Activated CD4-positive, alpha-beta T cell treated with anti-CD3 and anti-CD28 coated beads, Interleukin-2, Interleukin-4, amounts not matched to agents 100 ng/mL and 50 ng/mL, durations not matched to agents 16 hours and 8 hours (primary cell): ENCODE measurements at places on chromosomes 3 and 15.

DNA sequence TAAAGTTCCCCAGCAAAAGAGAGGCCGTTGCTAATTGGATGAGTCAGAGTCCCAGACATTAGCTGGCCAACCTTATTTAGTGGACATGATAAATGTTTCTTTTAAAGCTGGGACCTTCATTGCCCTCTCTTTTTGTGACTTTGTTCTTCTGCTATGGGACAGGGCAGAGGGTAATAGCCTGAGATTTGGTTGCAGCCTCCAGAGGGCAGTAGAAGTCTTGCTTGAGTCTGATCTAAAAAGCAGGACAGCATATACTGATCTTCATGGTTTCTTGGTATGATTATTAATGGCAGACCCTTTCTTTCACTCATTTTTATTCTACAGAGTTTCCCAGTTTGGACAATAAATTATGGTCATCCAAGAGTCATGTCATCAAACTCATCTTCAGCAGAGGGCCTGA is 25.1 kb upstream of the ZKSCAN7 start:
- peak; percentile 5 for DNase-seq

DNA sequence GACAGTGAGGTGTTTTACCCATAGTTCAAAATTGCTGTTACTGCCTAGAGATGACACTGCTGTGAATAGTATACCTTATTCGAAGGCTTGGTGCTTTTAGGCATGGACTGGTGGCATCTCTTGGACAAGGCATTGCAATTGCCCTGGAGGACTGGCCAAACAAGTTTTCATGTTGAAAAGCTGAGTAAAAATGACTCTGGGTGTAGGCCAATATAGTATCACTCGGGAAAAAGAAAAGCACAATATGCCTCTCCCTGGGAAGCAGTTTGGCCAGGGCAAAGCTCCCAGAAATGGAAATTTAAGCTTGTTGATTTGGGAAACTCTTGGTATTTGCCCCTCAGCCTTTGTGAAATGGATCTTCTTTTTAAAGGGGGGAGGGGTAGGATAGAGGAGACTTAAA is 54.8 kb downstream of the ZNF609 start:
- DNase-seq: no peak

- no peak for DNase-seq
Observed at GRCh38 chr3:156808025-156808424, 18.1 kb upstream of the LEKR1 start.

DNA sequence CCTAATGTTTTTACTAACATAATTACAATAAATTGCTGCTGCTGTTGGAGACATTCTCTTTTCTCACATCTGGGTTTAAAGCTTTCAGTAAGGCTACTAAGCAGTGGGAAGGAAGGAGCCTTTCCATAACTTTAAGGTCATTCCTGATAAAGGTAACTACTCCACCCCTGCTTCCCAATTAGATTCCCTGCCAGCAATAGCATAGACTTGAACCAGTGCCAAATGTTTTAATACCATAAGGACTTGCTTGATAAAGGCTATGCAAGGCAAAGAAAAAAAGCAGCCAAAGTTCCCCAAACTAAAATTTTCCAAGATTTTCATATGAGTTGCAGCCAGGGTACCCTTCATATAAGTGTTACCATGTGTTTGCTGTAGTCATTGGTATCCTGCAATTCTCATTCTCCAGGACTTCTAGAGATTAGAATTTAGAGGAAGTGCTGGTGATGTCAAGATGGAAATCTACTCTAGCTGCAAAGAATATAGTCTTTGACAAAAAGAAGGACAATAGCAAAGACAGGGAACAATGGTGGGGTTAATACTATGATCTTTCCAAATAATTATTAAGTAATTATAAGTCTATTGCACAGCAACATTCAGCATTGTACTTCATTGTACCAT is 106.1 kb downstream of the FILIP1L start:
- DNase-seq: no peak

DNA sequence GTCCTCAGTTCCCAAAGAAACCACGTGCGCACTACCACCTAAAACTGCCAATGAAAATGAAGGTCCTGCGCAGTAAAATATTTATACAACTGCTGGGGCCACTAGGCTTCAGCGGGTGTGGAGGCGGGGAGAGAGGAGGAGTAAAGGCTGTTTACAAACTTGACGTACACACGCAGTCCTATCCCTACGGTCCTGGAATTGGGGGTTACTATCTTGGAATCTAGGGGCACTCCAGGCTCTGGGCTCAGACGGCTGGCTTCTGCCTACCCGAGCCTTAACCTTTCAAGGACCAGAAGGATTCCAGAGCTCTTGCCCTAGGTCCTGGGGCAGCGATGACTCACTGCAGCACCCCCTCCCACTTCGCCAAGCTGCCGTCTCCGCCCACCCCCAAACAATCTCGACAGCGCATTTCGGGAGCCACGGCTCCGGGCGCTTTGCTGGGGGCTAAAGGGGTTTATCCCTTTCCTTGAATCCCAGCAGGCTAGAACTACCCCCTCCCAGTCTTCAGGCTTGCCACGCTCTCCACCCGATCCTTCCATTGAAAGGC is 3.0 kb downstream of the ADAMTS9 start:
- DNase-seq: no peak

DNA sequence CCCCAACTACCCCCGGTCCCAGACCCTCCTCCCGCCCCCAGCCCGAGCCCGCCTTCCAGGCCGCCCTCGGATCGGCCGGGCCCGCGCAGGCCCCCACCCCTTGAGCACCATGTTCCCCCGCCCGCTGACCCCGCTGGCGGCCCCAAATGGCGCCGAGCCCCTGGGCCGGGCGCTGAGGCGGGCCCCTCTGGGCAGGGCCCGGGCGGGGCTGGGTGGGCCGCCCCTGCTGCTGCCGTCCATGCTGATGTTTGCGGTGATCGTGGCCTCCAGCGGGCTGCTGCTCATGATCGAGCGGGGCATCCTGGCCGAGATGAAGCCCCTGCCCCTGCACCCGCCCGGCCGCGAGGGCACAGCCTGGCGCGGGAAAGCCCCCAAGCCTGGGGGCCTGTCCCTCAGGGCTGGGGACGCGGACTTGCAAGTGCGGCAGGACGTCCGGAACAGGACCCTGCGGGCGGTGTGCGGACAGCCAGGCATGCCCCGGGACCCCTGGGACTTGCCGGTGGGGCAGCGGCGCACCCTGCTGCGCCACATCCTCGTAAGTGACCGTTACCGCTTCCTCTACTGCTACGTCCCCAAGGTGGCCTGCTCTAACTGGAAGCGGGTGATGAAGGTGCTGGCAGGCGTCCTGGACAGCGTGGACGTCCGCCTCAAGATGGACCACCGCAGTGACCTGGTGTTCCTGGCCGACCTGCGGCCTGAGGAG is 472 bp downstream of the CHST14 start:
- no peak for DNase-seq

DNA sequence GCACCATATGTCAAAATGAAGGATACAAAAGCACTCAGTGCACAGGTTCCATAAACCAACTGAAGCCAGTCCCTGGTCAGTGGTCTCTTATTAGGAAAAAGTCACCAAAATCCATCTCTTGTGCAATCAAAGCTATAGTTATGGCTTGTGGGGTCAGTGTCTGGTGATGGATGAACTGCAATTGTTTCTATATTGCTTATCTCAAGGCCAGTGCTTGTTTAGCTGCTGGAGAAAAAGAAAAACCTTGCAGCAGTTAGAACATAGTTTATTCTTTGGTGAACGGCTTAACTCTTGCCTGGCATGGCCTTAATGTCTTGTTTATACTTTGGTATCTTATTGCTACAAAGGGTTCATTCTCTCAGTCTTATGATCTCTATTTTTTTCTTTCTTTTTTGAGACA is 2.9 kb upstream of the UQCRC1 start:
- DNase-seq: no peak

- DNase-seq: no peak
Observed at GRCh38 chr3:140553591-140553990, 124.3 kb upstream of the TRIM42 start.
